Immature natural killer cell (primary cell): ENCODE measurements at places on chromosomes 6 and 20.

GRCh38 chr6:73832313-73832712, 136.3 kb downstream of the CD109 start:
- DNase-seq = no peak

DNA sequence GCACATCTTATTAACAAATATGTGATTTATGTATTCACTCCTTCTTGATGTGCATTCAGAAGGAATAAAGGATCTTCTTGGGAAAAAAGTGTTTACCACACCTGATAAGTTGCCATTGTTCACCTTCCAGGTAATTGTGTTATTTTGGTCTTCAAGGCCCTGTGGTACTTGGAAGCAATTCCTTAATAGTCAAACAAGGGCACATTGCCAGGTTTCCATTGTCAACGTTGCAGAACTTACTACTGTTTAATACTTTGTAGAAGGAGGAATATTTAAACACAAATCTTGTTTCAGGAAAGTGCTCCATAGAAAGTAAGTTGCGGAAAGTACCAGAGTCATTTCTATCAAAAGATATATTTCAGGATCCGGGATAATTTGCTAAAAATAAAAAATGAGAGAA, 129.5 kb upstream of the SGK1 start:
- DNase-seq = no peak

- DNase-seq = no peak
Observed at GRCh38 chr6:82987416-82987815, 78.2 kb downstream of the UBE3D start.

- DNase-seq = no peak
Observed at GRCh38 chr6:53568776-53569616, 24.1 kb upstream of the GCLC start.

GRCh38 chr20:32780749-32781655, 18.8 kb downstream of the DNMT3B start:
- DNase-seq = no peak

DNA sequence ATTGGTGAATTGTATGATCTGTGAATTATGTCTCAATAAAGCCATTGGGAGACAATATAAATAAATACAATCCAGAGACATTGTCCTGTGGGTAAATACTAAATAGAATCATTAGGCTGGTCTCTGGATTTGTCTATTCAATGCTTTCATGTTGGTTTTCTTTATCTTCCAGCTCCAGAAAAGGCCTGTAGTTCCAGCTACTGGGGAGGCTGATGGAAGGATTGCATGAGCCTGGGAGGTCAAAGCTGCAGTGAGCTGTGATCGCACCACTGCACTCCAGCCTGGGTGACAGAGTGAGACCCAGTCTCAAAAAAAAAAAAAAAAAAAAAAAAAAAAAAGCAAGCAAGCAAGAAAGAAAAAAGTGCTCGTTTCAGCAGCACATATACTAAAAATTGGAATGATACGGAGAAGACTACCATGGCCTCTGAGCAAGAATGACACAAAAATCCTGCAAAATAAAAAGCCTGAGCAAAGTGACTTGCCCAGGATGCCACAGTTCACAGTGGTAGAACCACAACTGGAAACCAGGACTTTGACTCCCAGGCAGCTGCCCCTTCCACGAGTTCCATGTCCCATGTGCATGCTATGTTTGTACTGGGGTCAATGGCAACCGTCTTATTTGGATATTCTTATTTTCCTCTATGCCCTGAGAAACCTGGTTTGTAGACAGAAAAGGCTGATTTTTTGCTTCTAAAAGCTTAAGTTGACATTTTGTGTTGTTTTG, 33.6 kb upstream of the GMPR start:
- no peak for DNase-seq

GRCh38 chr6:135044639-135045038, 10.0 kb downstream of the HBS1L start:
- no peak for DNase-seq

GRCh38 chr6:167559675-167560479, 235.0 kb downstream of the TTLL2 start:
- no peak for DNase-seq

GRCh38 chr6:161013695-161014094, 22.1 kb downstream of the MAP3K4 start:
- DNase-seq = no peak

- DNase-seq = no peak
Observed at GRCh38 chr20:8394308-8394945, 262.4 kb downstream of the PLCB1 start.

DNA sequence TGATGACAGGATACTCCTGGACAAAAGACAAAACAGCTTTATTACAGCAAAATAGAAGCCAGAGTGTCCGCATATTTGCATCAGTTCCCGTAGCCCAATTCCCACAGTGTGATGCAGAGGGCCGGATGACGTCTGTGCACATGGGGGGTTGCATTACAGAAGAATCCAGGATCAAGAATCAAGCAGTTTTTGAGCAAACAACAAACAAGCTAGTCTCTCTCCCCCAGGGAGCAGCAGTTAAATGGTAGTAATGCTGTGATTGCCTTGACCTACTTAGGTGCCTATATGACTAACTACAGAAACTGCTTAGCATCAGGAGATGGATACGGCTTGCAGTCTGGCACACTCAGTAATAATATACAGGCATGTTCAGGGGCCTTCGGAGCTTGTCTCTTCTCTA, 3.2 kb upstream of the SDHAF4 start:
- DNase-seq = no peak

- DNase-seq = no peak
Observed at GRCh38 chr20:50342638-50343102, 152.0 kb downstream of the CEBPB start.

GRCh38 chr20:60232380-60232779, 274.2 kb downstream of the CDH26 start:
- no peak for DNase-seq

DNA sequence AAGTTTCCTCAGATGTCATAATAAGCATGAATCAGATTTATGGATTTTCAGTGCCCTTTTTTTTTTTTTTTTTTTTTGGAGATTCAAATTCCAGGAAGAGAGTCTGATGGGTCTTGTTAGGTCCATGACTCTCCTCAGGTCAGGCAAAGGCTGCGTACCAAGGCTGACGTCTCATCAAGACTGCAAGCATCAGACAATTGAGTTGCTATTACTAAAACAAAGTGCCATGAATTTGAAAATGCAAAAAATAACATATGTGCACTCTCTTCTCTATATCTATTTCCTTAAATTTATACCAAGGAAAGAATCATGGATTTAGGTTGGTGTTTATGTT, 134.7 kb downstream of the FAM83B start:
- no peak for DNase-seq

DNA sequence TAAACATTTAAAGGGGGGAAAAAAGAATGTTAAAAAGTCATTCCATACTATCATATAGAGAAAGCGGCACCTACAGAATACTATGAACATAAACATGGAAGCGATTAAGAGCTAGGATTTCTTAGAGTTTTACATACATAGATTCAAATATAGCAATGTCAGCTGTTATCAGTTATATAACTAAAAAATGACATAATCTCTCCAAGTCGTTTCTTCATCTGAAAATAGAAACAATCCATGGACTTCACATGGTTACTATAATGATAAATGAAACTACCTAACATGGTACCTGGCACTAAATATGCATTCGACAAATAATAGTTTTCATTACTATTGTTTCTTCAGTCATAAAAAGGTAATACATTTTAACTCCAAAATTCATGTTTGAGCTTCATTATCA, 3.7 kb downstream of the IBTK start:
- no peak for DNase-seq

- DNase-seq = no peak
Observed at GRCh38 chr6:43800746-43801494, 30.9 kb downstream of the VEGFA start.

- no peak for DNase-seq
Observed at GRCh38 chr6:164344801-164345291, 930.3 kb downstream of the QKI start.

- no peak for DNase-seq
Observed at GRCh38 chr6:169763881-169764280, 12.5 kb downstream of the ERMARD start.

DNA sequence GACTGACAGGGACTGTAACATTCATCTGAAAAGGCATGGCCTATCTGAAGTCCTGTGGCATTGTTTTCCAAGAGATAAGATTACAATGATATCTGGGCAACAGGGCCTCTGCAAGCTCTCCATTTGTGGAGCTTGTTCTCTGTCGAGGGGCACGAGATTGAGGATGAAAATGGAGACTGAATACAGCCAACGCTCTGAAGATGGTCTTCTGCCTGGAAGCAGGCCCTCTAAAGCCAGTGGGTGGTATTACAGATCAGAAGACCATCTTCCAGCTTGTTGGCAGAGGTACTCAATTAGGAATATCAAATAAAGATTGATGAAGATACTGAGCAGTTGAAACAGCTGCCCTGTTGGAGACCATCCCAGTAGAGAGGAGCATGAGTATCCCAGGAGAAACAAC, 288.2 kb downstream of the CENPW start:
- no peak for DNase-seq

GRCh38 chr6:53080813-53081212, 15.6 kb downstream of the FBXO9 start:
- no peak for DNase-seq

- DNase-seq = no peak
Observed at GRCh38 chr6:55675941-55676340, 96.9 kb upstream of the HMGCLL1 start.

DNA sequence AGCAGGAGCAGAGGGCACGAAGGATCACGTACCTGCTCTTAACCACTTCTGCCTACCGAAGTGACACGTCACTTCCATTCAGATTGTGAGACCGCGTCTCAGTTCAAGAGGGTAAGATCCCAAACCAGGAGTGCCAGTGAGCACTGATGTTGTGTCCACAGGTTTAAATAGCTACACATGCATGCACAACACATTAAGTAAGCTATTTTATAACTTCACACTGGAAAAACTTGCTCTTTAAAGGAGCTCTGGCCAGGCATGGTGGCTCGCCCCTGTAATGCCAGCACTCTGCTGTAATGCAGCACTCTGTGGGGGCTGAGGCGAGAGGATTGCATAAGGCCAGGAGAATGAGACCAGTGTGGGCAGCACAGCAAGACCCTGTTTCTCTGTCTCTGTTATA, 21.1 kb downstream of the ABHD12 start:
- DNase-seq = no peak

- DNase-seq = no peak
Observed at GRCh38 chr6:83365931-83366330, 64.9 kb downstream of the ME1 start.

DNA sequence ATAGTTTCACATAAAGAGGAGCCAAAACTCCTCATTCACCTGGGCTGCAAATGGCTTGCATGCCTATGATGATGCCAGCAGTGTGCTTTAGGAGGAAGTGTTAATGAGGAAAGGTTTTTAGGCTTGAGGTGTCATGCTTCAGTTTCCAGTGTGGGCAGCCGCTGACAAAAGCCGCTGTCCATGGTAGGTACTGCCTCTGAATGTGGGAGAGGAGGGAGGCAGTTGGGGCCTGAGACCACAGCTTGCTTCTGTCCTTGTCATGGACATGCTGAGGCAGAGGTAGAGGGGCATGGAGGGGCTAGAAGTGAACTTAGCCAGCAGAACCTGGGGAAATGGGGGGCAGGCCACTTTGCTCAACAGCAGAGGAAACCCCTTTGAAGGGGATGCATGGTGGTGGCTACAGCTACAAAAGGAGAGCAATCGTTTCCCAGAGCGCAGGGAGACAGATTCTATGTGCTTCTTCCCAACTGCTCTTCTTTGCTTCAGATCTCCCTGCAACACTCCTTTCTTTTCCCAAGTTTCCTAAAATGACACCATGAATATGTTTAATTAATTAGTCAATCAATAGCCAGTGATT, 372.1 kb upstream of the CNR1 start:
- no peak for DNase-seq

- DNase-seq = no peak
Observed at GRCh38 chr20:50666709-50667298, 24.5 kb downstream of the RIPOR3 start.

DNA sequence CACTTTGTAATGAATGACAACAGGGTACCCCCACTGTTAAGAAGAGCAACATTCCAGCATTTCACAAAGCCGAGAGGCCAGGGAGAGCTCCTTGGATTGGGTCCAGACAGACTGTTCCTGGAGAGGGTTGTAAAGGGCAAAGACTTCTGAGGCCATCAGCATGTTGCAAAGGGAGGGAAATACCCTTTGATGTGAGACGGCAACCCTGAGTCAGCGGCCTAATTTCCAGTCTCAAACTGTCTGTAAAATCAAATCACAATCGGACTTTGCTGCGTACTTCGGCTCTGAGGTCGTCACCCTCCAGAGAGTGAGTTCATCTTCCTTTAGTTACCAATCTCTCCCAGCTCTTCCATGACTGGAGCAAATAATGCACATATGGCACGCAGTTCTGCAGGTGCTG, 101.0 kb upstream of the DTNBP1 start:
- no peak for DNase-seq

- no peak for DNase-seq
Observed at GRCh38 chr6:21263531-21264287, 329.8 kb upstream of the SOX4 start.

DNA sequence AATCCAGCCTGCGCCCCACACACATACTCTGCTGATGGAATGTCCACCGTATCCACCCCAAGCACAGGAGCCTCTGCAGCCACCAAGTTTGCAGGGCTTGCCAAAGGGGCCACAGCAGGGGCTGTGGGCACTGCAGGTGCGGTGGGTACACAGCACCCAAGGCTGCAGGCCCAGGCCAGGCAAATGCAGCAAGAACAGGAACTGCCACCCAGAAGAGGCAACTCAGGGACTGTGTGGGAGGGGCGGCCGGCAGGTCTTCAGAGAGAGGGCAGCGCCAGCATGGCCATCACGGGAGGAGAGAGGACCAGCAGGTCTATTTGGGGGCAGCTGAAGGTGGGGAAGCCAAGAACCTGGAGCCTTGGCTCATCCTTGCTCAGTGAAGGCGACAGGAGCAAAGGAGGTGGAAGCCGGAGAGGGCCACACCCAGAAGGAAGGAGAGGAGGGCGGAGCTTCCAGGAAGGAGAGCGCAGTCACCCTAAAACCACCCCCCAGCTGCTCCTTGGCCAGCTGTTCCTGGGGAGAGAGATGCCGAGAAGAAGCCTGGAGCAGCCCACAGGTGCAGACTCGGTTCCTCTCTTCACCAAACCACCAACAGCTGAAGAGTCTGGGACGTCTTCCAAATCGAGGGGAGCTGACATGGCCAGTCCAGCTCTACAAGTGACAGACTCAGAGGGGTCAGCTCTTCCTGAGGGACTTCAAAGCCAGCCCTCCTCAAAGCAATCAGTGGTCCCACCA, 265.1 kb upstream of the CDYL start:
- no peak for DNase-seq

- DNase-seq = no peak
Observed at GRCh38 chr6:154460306-154461071, 50.0 kb downstream of the CNKSR3 start.

DNA sequence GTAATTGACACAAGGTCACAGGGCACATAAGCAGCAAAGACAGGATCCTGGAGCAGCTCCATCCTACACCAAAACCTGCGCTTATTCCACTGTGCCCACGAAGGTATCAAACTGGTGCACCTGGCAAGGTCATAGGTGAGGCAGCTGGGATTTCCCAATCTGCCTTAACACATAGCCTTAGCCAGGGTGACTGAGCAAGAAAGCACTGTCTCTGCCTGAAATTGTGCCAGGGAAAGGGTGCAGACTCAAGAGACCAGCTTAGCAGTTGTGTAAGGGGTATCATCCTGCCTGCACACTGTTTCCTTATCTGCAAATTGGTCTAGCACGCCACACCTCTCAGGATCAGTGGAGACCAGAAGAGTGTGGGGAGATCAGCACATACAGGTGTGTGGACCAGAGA, 82.8 kb downstream of the MAFB start:
- DNase-seq = no peak
